ENCODE measurements at places on chromosomes 11 and 22.
A peak's percentile ranks its signal among the peaks of the same experiment; 100 is the strongest.

- no peak for DNase-seq
Observed at GRCh38 chr22:28885939-28886338, 2.6 kb downstream of the ZNRF3 start.

- DNase-seq = no peak
Observed at GRCh38 chr22:19720150-19720827, 3.0 kb upstream of the GP1BB start.

DNA sequence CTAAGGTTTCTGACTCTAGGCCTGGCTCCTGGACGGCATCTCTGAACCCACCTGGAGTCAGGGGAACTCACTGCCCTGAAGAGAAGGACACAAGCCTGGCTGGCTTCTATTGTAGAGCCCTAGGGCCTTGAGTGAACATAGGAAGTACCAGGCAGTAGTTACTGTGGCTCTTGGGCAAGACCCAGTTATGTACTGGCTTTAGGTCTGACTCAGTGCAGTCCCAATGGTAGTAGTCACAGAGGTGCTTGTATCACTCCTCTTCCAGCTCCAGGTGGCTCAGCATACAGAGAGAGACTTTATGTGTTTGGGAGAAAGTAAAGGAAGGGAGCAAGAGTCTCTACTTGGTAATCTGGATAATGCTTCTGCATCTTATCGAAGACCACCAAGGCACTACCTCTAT lies 13.9 kb upstream of the PAK1 start:
- DNase-seq = no peak

DNA sequence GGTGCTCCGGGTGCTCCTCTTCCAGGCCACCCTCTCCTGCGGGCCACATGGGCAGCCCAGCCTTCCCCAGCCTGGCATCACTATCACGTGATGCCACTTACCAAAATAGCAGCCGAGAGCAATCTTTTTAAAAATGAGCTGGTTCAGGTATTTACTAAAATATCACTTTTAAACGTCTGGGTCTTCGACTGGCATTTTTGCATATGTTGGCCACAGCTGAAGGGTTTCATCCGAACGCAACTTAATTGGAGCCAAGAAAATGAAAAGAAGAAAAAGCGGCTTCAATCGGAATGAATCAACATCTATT lies 94.6 kb upstream of the ANO1 start:
- no peak for DNase-seq

DNA sequence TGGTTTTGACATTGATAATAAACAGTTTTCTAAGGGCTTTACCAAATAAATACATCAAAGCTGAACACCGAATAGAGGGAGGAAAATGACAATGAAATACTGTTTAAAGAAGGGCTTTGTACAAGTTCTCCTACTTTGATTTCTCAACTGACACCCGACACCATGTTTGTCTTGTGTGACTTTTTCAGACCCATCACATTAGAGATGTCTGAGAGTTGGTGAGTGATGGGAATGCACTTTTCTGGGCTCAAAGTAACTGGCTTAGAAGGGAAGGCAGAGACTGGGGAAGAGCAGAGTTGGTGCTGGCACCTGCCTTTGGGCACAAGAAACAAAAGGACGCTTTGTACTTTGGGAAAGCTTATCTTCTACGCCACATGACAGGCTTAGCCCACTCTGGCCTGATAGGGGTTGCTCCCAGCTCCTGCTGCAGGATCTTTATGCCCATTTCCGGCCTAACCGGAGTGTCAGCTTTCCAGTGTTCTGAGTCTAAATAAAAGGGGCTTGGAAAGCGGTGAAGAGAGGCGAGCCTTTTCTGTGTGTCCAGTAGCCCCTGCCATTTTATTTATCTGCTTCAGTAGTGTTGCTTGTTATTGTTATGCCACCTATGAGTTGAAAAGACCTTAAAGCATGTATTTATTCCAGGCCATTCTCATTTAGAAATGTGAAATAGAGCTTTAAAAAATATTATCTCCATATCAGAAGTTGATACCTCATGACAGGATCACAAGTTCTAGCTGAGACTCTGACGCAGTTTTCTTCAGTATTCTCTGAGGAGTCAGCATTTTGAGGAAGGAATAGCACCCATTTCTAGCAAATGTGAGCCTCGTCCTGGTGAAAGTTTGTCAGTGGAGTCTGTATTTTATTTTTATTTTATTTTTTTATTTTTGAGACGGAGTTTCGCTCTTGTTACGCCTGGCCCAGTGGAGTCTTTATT lies 24.2 kb downstream of the KREMEN1 start:
- DNase-seq = no peak

DNA sequence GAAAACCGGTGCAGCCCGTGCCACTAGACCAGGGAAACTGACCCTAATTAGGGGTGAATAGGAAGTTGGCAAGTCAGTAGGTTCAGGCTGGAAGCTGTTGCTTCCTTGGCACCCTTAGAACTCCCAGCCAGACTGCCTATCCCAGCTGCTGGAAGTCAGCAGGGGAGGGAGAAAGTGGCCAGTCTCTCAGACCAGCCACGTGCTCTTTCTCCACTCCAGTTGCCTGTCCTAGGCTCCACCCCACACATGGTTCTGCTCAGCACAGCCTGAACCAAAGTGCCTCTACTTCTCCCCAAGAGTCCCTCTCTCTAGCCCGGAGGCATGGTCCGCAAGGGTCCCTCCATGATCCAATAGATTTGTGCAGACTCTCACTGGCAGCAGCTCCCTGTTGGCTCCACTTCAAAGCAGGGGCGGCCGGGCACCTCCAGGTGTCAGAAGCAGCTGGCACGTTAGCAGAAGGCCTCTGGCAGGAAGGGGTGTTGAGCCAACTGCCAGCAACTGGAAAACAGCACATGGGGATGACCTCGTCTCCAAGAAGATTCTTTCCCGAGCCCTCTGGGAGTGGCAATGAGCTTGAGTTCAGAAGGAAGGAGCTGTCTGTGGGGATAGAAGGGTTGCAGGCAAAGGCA lies 27.7 kb downstream of the ARFGAP2 start:
- no peak for DNase-seq

DNA sequence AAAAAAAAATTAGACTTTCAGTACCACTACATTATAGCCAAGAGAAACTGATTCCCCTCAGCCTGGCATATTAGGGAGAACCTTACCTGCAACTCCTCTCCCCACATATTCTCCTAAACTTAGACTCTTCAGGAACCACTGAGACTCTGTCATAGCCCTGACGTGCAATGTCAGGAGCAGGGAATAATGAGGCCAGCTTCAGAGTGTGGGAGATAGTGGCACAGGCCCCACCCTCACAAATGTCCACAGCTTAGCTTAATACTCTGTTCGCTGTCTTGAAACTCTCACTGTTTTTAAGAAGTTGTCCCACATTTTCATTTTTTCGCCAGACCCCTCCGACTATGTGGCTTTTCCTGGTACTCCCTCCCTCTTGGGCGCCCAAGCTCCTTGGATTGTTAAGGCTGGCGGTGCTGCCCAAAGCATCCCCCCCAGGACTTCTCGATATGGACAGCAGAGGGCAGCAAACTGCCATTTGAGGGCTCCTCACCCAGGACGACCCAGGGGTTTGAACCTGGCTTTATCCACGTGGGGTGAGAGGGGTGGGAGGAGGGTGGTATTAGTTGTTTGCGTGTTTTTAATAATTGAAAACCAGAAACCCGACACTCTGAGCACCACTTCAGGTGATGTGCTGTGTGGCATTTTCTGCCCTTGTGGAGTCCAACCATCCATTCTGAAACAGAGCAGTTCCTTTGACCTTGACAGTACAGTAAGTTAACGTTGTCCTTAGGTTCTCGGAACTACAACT lies 45.2 kb upstream of the RASSF10 start:
- DNase-seq = peak; percentile 63

DNA sequence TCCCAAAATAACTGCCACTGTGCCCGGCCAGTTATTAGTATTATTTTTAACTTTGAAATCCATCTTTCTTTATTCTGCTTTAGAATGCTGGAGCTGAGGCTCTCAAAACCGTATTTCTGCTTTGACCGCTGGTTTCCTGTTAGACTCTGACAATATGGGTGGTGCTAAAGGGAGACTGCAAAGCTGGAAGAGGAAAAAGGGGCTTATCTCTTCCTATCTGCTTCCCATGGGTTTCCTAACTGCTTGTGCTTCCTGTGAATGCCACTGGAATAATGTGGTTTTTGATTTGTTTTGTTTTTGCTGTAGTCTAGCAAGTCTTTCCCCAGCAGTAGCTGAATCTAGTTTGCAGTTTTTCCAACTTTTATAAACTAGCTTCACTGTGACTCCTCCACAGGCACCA lies 43.6 kb downstream of the XRRA1 start:
- no peak for DNase-seq

- DNase-seq = no peak
Observed at GRCh38 chr11:78996007-78996406, 421.3 kb upstream of the NARS2 start.

DNA sequence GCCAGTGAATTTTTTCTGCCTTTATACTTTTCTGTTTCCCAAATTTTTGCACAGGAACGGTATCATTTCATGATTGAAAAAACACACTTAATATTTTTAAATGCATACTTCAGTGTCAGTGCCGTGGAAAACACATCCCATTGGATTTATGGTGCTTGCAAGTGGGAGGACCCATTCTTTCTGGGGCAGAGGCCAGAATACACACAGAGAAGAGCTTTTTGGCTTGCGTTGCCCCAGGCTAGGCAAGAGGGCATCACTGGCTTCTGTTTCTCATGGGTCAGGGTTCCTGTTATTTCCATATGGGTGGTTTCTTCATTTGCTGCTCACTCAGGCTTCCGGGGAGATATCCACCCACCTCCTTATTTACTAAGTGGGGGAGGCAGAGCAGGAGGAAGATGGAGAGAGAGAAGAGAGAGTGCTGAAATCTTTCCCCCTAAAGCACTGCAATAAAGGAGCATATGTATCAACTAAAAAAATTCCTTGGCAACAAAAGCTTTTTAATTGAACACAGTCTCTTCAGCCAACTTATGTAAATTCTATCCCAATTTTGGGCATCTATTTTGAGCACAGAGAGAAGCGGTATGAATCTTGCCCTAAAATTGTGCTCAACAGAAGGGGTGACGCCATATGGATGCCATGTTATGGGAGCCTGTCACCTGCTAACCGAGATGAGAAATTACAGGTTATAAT lies 66.0 kb upstream of the KIRREL3 start:
- no peak for DNase-seq

Measured in iPS DF 6.9 (cell line).